GM12864 (cell line): ENCODE measurements at places on chromosomes 2 and 18.

GRCh38 chr2:60717691-60718090, 38.4 kb upstream of the PAPOLG start:
- no peak for DNase-seq

- DNase-seq, result no peak
Observed at GRCh38 chr2:34423301-34423700, 824.2 kb upstream of the FAM98A start.

- no peak for DNase-seq
Observed at GRCh38 chr18:8040021-8040420, 472.9 kb downstream of the PTPRM start.

DNA sequence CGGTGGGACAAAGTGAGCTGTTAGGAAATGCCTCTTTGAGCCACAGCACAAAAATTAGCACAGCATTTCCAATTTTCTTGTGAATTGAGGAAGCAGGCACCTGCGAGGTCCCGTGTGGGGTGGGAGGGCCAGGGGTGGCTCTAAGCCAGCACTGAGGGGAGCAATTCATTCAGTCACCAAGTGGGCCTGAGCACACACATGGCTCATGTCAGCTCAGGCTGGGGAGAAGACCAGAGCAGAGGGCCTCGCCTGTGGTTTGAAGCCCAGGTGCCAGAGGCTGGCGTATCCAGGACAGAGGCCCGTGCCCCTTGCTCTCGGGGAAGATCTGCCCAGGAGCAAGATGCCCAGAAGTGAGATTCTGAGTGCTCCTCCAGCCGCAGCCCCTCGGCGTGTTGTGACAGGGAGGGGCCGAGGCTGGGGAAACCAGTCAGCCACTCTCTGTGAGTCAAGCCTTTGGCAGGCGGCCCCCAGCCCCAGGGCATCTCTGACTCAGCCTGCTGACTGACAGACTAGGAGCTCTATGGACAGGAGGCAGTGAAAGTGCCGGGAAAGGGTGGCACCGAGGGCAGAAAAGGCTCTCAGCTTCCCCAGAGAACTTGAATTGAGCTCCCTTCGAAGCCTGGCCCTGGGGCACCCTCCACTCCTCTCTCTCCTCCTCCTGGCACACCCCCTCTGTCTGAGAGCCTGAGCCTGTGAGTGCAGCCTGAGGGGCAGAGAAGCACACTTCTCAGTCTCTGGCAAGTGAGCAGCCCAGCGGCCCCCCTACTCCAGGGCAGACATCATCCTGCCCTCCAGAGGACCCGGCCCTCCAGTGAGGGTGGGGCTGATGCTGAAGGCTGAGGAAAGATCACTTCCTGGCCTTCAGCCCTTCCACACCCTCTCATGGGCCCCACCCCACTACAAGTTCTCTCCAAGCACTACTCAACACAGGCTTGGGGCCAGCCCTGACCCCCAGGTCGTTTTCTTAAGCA, 32.3 kb downstream of the CYP26B1 start:
- no peak for DNase-seq

DNA sequence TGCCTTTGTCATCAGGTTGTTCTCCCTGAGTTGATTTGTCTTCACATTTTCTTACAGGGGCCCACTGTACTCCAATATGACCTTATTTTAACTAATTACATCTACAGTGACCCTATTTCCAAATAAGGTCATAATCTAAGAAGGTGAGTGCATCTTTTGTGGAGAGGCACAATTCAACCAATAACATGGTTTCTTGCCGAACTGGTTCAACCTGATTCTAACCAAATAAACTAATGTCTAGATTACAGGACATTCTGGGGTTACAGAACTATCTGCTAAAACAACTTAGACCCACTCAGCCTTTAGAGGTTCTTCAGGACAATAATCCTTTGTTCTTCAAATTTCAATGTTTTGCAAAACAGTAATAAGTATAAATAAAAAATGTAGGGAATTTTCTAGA, 496.5 kb upstream of the SOX11 start:
- DNase-seq, result no peak

- DNase-seq, result no peak
Observed at GRCh38 chr2:168426861-168427260, 29.2 kb upstream of the CERS6 start.

- DNase-seq, result no peak
Observed at GRCh38 chr2:61368687-61369665, 101.9 kb downstream of the USP34 start.

GRCh38 chr2:158967731-158968395, 577 bp upstream of the TANC1 start:
- no peak for DNase-seq

DNA sequence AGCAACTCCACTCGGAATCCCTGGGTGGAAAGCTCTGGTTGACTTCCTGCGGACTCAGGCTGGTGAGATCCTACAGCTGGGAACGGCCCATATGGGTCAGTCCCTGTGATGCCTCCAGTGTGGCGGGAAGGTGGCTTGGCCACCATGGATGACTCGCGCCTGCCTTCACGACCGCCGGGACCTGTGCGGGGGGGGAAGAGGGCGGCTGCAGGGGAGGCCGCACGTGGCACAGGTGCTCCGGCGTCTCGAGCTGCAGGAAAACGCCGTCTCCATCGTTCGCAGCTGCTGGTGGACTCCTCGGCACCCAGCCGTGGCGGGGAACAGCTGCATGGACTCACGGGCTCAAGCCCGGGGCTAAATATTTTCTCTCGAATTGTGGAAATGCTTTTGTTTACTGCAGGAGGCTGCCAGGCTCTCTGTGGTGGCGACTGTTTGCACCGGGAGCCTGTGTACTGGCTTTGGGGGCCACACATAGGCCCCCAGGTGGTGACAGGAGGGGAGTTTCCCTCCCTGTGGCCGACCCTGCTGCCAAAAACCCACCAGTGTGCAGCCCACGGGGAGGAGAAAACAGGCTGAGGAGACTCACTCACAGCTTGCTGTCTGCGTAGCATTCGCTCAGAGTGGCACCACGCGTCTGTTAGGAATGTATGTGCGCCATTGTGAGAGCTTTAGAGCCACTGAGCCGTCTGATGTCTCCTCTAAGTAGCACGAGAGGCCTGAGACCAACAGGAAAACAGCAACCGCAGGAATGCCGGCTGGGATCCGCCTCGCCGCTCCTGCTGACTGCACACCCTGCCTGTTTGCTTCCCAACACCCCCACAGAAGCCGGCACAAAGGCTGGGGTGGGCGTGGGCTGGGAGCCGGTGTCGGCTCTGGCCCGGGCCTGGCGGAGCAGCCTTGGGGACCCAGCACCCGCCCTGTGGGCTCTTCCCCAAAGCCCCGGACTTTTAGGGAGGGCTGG, 89.2 kb downstream of the NFATC1 start:
- no peak for DNase-seq

GRCh38 chr2:207316484-207316883, 150.7 kb upstream of the KLF7 start:
- no peak for DNase-seq

DNA sequence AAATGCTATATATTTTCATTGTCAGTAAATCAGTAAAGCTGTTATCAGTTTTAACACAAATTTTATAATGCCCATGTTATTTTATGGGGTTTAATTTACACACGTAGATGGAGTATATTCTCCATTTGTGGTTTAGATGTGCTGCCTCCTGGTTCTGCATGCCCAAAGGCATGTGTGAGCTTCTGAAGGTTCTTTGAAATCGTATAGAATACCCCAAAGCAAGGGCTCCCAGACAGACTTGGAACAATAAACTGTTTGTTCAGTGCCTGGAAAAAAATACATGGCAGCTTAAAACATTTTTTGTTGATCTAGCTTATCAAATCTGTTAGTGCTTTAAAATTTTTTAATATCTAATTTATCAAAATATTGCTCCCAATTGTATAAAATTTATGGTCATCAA, 150.4 kb downstream of the GPD2 start:
- DNase-seq, result no peak

GRCh38 chr18:44761812-44762211, 81.1 kb downstream of the SETBP1 start:
- no peak for DNase-seq

DNA sequence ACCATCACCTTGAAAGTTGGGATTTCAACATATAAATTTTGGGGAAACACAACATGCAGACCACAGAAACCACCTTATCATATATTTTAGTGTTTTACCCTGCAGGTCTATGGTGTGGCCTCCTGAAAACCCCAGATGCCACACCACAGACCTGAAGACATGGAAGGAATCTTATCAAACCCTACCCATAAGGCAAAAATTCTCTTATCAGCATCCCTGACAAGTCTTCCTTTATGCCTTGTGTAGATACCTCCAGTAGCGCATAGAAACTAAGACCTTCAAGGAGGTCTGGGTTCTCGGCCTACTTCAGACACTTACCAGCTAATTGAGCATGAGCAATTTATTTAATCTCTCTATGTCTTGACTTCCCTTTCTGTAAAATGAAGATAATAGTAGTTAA, 59.1 kb upstream of the SLC14A2 start:
- no peak for DNase-seq

GRCh38 chr2:86443631-86444350, 2.6 kb downstream of the KDM3A start:
- DNase-seq, result no peak

DNA sequence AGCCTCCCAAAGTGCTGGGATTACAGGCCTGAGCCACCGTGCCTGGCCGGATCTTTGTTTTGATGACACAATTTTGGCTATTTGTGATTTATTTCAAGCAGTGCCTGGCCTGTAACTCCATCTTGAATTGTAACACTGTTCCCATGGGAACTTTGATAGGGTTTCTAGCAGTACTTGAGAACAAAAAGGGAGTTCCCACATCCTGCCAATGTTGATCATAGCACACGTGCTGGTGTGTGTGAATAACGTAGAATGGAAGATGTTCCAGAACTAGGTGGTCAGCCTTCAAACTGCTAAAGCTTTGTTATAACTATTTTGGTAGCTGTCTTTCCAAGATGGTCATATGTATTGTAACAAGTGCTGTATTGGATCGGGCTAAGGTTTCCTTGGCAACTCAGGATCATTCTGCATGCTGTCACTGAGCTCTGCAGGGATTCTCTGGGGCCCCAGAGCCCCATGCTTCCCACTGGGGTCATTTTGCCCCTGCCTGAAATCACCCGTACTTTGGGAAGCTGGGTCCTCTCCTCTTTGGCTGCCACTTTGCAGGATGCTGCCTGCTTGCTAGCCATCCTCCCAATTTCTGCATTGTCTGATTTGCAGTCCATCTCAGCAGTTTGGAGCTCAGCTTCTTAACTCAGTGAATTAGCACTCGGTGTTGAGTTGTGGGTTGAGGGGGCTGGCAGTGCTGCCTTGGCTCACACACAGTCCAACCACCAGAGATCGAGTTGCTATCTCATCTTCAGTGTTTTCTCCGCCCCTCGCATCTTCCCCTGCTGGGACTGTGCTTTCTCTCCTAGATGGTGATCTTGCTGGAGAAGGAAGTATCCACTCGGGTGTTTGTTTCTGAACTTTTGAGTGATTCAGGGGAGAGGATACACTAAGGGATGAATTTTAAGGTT, 26.8 kb downstream of the SH3RF3 start:
- DNase-seq, result no peak

DNA sequence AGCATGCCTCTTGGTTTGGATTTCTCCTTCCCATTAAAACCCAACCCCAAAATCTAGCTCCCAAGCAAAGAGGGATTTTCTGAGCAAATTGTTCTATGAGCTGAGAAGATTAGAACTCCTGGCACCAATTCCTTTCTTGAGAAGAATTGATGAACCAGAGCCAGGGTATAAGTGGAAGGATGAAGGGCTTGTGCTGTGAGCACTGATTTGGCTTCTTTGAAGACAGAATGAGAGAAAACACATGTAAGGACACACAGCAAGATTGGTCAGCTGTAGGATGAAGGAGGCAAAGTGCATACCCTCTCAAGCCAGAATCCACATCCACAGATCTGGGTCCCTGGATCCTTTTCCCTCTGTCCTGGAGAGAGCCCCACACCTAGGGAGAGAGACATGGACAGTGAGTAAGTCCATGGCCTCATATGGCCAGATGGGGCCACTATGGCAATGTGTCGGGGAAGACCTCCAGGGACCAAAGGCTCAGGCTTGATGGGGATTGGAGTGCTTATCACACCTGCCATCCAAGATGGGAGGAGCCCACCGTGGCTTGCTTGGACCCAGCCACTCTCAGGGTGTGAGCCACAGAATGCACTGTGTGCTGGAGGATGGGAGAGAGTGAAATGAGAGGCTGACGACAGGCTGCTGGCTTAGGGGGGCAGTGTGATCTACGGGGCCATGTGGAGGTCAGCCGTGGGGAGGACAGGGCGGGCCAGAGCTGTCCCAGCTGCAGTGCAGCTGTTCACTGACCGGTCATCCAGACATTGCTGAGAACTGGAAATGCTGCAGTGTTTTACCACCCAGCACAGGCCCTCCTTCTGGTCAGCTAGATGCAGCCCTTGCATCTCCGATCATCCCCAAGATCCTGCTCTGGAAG, 339.8 kb downstream of the CYP26B1 start:
- no peak for DNase-seq

- no peak for DNase-seq
Observed at GRCh38 chr2:240524963-240525718, 32.6 kb downstream of the ANKMY1 start.

- DNase-seq, result no peak
Observed at GRCh38 chr2:140154706-140155105, 1374.5 kb upstream of the NXPH2 start.

DNA sequence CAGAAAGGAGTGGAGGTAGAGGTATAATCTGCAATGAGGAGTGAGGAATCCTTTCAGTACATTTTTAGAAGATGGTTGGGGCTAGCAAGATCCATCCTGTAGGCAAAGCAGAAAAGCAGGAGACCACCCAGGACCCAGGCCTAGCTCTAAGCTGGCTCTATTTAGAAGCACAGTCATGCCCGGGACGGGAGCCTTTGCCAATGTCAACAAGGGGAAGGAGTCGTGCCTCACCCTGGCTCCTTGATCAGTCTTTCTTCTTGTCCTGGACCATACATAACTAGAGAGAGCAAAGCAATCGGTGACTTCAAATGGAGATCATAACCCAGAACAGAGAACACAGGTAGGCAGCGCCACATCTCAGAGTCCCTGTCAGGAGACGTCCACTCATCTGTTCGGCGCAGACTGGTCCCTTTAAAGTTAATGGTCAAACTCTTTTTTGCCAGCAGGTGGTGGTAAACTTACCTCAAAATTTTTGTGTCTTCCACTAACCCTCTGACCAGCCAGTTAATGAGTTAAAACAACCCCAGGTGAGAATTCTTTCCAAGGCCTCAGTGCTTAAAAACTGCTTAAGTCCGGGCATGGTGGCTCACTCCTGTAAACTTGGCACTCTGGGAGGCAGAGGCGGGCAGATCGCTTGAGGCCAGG, 8.0 kb downstream of the MC5R start:
- no peak for DNase-seq
